SK-N-SH treated with all-trans-retinoic acid at 6 μM for 48 hours (cell line): ENCODE measurements at places on chromosomes 12 and 14.

- peak; percentile 27 for ATAC-seq
These were observed 29.6 kb downstream of the PRDM4 start for GRCh38 chr12:107731366-107731765.

GRCh38 chr12:93115646-93116045, 186.6 kb upstream of the EEA1 start:
- ATAC-seq = peak; percentile 66

DNA sequence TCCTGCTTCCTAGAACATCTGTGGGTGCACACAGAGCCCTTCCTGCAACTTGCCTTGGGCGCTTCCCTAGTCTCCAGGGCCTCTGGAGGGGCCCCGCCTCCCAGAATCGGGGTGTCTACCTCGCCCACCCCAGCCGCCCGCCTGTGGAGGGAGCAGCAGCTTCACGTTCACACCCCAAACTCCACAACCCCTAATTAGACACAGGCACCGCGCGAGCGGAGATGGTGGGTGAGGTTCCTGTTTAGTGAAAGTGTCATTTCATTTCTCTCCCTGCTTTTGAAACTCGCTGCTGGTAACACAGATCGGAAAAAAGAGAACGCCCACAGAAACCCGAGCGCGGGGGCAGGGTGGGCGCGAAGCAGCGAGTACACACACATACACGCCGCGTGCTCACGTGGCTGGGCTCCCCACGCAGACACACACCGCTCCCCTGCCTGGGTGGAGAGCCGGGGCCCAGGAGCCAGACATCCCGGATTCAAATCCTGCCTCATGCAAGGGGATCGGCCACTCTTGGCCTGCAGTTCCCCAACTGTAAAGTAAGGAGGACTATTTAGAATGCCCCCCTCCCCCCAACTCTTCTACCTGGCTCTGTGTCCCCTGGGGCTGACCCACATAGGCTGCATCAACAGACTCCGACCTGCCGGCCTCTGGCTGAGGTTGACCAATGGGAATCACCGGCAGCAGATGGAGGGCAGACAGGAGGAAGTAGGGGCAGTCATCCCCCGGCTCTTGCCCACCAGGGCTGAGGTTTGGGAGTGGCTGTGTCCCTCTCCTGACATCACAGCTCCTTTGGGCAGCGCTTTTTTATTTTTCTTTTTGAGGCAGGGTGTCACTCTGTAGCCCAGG, 79.2 kb upstream of the NCOR2 start:
- ATAC-seq = no peak

GRCh38 chr12:92485351-92486348, 217.1 kb upstream of the PLEKHG7 start:
- no peak for ATAC-seq

DNA sequence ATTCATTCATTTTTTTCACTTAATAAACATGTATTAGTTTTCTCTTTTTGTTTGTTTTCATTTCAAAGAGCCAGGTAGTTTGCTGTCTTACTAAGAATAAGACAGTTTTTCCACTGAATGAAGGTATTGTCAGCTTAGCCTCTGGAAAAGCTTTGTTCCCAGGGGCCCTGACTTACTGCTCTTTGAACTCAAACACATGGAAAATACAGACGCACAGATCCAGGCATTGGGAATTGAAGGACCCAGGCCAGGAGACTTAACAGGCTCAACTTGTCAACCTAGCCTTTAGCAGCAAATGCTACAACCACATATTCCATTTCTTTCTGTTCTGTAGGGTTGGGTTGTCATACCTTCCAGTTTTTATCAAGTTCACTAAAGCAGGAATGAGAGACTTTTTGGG, 38.5 kb upstream of the SLCO1C1 start:
- no peak for ATAC-seq

DNA sequence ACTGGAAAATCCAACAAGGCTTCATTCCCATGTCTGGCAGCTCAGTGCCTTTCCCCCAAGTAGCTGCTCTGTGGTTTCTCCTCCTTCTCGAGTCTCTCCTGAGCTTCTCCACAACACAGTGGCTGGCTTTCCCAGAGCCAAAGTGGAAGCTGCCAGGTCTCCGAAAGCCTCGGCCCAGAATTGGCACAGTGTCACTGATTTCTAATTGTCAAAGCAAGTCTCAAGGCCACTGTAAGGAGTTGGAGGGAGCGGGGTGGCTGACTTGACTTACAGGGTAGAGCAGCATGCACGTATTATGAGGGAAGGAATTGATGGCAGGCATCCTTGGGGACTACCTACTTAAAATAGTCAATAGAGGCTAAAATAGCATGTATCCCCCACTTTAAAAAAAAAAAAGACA, 6.7 kb upstream of the CPNE8 start:
- no peak for ATAC-seq

DNA sequence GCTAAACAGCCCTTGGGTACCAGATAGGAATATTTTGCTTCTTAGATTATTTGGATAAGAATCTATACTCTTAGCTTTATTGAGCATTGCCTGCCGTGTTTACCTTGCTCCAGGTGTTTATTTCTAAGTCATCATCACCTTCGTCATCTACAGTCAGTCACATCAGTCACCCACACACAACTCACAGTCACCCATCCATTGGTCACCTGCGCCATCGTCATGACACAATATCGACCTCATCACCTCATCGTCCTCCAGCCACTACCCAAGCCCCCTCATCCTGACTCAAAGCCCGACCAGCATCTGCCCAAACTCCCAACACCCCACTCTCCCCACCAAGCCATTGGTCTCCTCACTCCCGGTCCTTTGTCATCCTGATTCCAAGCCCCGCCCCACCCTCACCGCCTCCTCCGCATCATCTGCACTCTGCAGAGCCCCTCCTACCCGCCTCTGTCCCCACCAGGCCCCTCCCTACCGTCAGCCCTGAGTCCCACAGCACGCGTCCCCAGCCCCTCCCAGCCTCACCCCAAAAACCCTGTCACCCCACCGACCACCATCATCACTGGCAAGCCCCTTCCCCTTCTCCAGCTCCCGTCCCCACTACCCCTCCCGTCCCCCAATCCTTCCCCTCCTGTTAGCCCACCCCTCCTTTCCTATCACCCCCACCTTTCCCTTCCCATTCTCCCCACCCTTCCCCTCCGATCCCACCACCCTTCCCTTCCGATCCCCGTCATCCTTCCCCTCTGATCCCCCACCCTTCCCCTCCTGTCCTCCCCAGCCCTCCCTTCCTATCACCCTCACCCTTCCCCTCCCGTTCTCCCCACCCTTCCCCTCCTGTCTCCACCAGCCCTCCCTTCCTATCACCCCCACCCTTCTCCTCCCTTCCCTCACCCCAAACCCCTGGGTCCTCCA, 9.8 kb downstream of the DLK1 start:
- no peak for ATAC-seq

GRCh38 chr14:39988939-39989338, 556.7 kb upstream of the FBXO33 start:
- ATAC-seq = no peak

GRCh38 chr14:89444044-89444443, 27.0 kb upstream of the FOXN3 start:
- no peak; the same call in 2 of the 3 replicates for ATAC-seq

GRCh38 chr14:51707327-51707726, 55.6 kb downstream of the FRMD6 start:
- ATAC-seq = no peak

GRCh38 chr14:105466531-105467248, 7.9 kb upstream of the CRIP2 start:
- ATAC-seq = no peak

GRCh38 chr12:109753054-109753401, 39.4 kb downstream of the FAM222A start:
- ATAC-seq = no peak

DNA sequence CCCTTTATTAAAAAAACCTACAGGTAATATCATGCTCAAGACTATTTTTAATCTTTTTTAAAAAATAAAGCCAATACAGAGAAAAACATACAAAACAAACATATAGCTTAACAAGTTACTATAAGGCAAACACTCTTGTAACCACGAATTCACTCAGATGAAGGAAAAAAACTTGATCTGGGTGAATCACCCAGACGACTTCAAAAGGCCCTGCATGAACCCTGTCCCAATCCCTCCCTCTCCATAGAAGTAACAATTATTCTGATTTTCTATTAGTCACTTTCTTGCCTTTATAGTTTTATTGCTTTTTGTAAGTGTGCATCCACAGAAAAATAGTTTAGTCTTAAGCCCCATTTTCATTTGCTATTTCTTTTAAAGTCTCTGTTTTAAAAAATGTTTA, 72.6 kb downstream of the LRP6 start:
- ATAC-seq = no peak

- peak; percentile 3 for ATAC-seq
These were observed 9.1 kb upstream of the ATG101 start for GRCh38 chr12:52060498-52061177.

DNA sequence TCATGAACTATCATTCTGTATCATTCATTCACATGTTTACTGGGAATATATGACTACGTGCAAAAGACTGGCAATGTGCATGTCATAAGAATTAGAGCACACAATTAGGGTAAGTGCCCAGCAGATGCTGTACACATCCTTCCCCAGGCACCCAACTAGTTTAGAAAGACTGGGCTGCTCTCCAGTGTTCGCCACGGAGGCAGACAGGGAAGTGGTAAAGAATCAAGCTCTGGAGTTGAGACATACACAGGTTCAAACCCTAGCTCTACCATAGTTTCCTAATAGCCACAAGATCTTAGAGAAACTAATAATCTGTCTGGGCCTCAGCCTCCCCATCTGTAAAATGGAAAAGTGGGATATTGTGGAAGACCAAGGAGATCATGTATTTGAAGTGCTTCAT, 6.8 kb downstream of the TMCC3 start:
- ATAC-seq = no peak

DNA sequence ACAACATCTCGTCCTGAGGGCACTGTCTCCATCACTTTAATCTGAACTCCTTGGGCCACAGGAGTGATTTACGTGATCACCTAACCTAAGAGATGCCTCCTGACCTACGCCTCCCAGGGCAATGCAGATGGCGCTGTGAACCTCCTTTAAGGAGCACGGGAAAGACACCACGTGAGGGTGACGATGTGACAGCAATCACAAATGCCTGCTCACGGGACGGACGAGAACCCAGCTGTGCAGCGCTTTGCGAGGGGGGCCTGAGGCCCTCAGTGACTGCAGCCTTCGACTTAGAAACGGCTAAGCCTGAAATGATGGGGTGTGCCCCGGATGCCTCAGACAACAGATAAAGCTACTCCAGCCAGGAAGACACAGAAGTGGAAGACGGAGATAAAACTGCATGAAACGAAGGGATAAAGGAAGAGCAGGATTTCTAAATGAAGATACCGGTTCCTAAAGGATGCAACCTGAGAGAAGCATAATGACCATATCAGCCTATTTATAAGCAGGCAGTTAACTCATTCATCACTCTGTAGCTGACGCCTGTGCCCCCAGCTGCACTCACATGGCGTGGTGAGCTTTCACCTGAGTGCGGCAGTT, 13.9 kb upstream of the GOLGA3 start:
- no peak for ATAC-seq

DNA sequence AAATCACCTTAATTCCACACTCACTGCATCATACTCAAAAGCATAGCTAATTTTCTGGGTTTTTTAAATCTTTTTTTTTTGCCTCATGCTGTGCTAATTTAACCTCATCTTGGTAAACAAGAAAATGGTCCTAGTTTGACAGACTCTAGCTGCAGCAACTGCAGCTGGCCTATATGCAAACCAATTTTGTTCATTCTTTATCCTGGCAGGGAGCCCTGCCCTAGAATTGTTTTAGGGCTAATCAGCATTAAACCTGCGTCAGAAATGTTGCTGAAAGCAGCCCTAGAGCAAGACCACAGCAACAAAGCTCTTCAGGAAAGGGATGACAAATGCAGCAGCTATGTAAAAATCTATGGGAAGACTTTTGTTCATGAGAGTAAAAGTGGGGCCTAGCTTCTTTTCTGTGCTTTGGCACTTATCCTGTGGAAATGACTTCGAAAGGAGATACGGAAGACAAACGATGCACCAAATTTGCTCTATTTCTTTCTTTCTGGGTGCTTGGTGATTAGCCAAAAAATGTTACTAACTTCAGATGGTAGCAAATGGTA, 72.2 kb downstream of the DENND5B start:
- ATAC-seq = peak; percentile 91

DNA sequence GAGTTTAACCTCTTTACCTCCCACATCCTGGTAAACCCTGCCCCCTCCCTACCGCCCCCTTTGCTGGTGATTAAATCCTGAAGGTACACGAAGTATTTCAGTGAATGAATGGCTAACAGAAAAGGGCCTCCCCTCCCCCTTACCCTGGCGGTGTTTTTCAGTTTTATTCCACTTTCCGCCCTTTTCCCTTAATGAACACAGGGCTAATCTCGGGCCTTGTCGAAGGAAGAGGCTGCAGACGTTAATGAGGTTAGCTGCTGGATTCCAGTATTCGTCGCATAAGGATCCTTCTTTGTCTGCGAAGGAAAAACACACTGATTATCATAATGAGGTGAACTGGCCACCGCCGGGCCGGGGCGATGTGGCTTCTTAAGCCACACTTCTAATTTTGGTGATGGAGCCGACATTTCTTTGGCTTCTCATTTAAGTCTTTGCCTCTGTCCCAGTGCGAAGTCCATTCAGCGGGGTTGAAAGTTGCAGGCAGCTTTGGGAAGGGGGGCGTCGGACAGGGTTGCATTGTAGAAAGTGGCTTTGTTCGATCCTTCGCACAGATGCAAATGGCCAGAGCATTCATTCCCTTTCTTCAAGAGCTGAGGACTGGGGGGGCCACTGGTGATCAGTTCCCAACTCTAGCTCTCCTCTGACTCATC, 6.5 kb downstream of the MEG3 start:
- ATAC-seq = no peak

GRCh38 chr14:98227000-98227726, 1044.8 kb downstream of the BCL11B start:
- no peak for ATAC-seq

DNA sequence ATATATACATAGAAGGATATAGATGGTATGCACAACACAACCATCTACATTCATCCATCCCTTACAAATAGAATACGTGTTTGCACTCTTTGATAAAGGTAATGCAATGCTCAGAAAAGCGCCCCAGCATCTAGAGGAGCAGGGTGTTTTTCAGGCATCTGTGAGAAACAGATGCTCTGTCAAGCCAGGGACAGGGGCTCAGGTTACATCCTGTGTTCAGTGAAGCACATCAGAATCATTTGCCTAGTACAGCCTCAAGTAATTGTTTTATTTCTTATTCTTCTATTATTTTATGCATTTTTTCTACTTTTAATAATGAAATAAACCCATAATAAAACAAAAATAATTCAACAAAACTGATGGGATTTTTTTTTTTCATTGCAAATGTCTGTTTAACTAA, 50.5 kb upstream of the HIF1A start:
- ATAC-seq = peak; percentile 97

- no peak for ATAC-seq
These were observed 119.5 kb downstream of the LRRK2 start for GRCh38 chr12:40344312-40344711.
